ENCODE measurements at places on chromosomes 7 and 10.

DNA sequence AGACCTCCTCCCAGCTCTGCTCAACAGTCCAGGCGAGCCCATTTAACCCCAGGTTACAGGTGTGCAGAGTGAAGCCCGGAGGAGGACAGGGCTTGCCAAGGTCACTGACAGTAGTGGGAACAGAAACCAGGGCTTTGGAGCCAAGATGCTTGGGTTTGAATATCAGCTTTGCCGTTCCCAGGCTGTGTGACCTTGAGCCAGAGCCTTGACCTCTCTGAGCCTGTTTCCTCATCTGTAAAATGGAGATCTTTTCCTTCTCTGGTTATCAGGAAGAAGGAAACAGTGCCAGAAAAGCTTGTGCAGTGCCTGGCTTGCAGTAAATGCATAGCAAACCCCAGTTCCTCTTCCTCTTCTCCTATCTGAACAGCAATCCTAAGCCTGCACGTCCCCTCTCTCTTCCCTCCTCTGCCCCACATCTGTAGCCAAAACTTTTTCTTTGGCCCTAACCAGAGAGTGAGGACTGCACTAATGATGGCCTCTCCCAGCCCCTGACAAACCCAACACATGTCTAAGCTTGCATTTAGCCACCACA, 21.4 kb upstream of the MLXIPL start:
- DNase-seq = no peak

DNA sequence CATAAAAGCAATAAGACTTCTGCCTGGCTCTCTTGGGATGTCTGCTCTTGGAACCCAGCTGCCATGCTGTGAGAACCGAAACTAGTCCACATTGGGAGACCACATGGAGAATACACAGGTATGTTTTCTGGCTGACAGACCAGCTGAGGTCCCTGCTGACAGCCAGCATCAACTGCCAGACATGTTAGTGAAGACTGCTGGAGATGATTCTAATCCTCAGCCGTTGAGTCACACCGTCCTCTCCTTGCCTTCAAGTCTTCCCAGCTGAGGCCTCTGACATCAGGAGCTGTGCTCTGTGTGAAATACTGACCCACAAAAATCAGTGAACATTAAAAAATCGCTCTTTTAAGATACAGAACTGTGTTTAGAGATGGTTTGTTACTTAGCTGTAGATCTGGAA, 36.9 kb upstream of the AGR2 start:
- no peak for DNase-seq

- DNase-seq = no peak
These were observed 4.0 kb upstream of the AQP1 start for GRCh38 chr7:30907527-30908267.

- DNase-seq = no peak
These were observed 23.9 kb upstream of the GRID1 start for GRCh38 chr10:86390337-86391120.

GRCh38 chr10:91289305-91289704, 68.8 kb downstream of the PCGF5 start:
- no peak for DNase-seq

- DNase-seq = no peak
These were observed 225.2 kb downstream of the XPNPEP1 start for GRCh38 chr10:109698086-109698485.

- no peak for DNase-seq
These were observed 73.6 kb downstream of the EMX2 start for GRCh38 chr10:117616179-117616578.

DNA sequence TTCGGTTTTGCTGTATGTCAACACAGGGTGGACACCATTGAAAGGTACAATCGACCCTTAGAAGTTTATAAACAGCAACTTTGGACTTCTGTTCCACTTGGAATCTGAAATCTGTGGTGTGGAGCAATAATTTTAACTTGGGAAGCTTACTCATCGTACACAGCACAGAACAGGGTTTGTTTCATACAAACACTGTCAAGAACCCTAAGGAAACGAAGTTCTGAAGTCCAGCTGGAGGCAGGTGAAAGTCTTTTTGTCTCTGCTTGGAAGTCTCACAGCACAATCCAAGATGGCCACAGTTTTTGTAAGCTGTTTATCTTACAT, 31.5 kb downstream of the NMT2 start:
- no peak for DNase-seq

DNA sequence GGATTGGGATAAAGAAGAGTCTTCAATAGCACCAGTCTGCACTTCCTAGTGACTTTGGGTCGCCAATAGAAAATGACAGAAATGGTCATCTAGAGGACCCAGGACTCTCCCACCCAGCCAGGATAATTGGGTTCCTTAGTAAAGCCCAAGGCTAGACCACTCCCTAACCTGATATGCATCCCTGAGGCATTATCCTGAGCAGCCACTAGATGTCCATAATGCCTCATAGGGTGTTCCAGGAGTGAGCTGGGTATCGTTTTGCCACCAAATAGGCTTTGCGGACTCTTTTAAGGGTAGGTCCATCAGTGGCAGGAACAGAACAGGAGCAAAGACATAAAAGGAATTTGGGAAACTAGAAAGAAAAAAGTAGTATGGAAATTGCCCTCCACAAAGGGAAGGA, 4.5 kb upstream of the LRRC4 start:
- no peak for DNase-seq

GRCh38 chr10:492836-493235, 196.6 kb downstream of the DIP2C start:
- no peak for DNase-seq

DNA sequence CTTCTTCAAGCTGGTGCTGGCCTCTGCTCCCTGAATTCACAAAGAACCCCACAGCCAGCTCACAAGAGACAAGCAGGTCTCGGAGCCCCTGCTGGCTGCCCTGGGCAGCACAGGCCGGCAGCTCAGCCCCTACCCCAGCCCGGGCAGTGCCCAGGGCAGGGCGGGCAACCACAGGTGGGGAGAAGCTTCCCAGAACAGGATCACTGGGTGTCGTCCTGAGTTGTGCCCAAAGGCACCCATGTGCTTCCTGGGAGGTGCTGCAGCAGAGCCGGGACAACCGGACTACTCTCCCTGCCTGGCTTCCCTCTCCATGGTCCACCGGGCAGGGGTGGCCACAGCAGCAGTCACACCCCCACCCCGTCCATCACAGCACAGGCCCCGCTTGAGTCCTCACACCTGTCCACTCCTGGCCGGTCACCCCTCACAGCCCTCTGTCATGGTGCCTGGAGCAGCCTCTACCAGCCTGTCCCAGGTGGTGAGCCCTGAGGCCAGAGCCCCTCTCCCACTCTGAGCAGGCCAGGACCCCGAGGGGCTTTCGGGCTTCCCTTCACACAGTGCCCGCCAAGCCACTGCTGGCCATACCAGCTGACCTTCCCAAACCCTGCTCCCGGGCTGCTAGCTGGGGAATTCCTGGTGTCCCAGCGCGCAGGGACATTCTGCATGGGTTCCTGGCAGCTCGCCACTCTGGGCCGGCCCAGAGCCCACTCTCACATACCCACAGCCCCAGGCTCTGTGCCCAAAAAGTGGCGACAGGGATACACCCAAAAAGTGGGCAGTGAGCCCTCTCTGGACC, 3.1 kb downstream of the RASGEF1A start:
- no peak for DNase-seq

- DNase-seq = peak; percentile 38
These were observed 520 bp downstream of the MOSPD3 start for GRCh38 chr7:100612730-100613390.
